Smooth muscle cell of bladder (primary cell): ENCODE measurements at places on chromosomes 3 and 15. TPM values are rescaled to one million over a fixed set of nuclear protein-coding genes. Genes with fewer than 3 reads are reported as not detected.

Gene FYTTD1
- 32.0 and 35.9 TPM in 2 replicates for total RNA-seq

Gene FBXW12
- not detected in 2 replicates for total RNA-seq

Gene GNAT1
- not detected in 2 replicates for total RNA-seq

Gene SLC2A2
- 0.09 TPM in 1 of 2 replicates, not detected in the other for total RNA-seq

Gene OTOL1
- not detected in 2 replicates for total RNA-seq

Gene ADAMTS7
- total RNA-seq, result 3.8 and 4.1 TPM in 2 replicates

Gene CCDC9B
- 13.8 and 19.0 TPM in 2 replicates for total RNA-seq

Gene CYP11A1
- total RNA-seq, result 1.1 and 1.4 TPM in 2 replicates

Gene TGM4
- total RNA-seq, result not detected in 2 replicates

Gene CCDC12
- 29.9 TPM in 2 replicates for total RNA-seq

Gene PLXND1
- total RNA-seq, result 38.5 and 64.3 TPM in 2 replicates

Gene HIGD2B
- total RNA-seq, result not detected in 2 replicates

Gene ITIH4
- 1.2 and 1.6 TPM in 2 replicates for total RNA-seq

Gene LDHAL6B
- total RNA-seq, result not detected in 2 replicates

Gene STX19
- not detected in 2 replicates for total RNA-seq

Gene IL5RA
- total RNA-seq, result not detected in 2 replicates

Gene KBTBD13
- not detected in 2 replicates for total RNA-seq
